Activated naive CD4-positive, alpha-beta T cell treated with anti-CD3 and anti-CD28 coated beads, Interleukin-2, amount 50 U/mL, for 16 hours (primary cell): ENCODE measurements at places on chromosomes 3 and 15.

DNA sequence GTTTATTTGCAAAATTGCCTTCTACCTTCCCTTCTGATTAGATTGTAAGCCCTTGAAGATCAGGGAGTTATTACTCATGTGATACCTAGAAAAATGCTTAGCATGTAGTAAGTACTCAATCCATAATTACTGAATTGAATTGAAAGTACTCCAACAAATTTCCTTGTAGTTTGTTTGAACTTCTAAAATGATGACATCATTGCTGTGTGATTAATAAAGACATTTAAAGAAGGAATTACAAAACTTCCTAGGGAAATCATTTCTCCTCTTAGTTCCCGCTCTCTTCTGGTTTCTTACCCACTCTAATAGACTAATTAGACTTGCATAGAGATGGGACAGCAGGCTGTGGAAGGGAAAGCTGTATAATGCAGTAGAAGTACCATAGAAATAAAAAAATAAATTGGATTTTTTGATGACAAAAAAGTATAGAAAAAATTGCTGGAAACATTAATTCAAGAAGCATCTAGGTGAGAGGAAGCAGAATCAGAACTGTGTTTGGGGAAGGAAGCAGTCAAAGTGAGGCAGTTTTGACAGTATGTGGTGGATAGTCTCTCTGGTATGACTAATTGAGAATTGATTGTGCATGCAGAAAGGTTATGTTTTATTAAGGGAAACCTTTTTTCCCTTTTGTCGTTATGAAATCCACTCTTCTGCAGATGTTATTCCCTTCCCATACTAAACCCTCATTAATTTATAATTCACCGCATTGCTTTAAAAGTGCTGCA is 93.0 kb downstream of the ALCAM start:
- DNase-seq = no peak

DNA sequence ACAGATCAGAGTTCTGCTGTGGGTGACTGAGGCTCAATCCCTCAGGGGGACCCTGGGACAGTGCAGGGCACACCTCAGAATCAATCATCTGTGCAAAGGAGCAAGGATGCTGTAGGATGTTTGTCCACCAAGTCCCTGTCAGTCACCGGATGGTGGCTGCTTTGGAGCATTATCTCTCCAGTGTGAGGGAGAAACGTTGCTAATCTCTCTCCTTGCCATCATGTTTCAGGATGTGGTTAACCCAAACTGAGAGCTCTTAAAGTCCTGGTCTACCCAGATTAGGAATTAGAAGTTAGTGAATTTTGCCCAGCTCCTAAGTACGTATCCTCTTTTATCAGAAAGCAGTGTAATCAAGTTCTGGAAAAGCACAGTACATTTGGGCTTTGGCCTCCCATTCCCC is 26.2 kb upstream of the LRRC3B start:
- DNase-seq = no peak

GRCh38 chr15:40949756-40950207 is 3.5 kb upstream of the CHAC1 start:
- no peak for DNase-seq

DNA sequence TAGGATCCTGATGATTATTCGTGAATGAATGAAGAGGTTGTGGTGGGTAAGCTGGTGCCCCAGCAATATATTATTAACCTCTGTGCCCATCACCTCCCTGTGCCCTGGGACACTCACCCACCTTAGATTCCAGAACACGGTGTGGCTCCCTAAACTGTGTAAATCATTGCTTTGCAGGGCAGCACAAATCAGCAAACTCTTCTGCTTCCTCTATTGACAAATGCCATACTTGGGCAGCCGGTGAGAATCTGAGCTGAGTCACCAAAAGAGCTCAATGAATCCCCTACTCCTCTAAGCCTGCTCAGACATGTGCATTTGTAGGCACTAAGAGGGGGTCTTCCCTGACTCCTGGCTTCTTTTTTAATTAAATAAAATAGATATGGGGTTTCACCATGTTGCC is 15.7 kb downstream of the UQCC5 start:
- DNase-seq = no peak

- no peak for DNase-seq
Observed at GRCh38 chr15:69457304-69458280, 5.0 kb downstream of the RPLP1 start.

DNA sequence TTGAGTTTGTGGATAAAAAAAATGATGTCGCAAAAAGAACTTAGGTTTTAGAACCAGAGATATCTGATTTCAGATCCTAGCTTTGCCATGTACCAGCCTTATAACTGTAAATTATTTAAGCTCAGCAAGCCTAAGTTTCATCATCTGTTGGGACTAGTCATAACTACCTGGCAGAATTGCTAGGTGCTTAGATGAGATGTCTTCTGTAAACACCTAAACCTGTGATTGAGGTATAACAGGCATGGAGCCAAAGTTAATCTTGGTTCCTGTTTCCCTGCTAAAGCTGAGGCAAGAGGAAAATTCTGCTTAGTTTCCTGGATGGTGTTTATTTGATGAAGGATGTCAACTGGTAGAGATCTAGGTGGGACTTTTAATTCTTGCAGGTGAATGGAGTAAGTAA is 331.3 kb upstream of the RBMS3 start:
- DNase-seq = no peak

DNA sequence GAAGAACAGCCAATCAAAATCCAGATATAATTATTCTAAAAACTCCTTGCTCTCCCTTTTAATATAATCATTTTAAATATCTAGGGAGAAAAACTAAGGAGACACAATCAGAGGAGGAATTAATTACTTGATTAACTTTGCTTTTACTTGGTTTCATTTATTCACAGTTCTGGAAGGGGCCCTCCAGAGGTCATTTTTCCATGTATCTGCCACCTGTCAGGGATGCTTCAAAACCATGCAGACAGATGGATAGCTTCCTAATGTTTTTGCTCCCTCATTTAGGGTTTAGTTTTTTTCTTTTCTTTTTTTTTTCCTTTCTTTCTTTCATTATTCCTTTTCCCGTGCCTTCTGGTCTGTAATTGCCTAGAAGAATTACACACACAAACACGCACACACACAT is 438.1 kb upstream of the ARPP21 start:
- DNase-seq = no peak

DNA sequence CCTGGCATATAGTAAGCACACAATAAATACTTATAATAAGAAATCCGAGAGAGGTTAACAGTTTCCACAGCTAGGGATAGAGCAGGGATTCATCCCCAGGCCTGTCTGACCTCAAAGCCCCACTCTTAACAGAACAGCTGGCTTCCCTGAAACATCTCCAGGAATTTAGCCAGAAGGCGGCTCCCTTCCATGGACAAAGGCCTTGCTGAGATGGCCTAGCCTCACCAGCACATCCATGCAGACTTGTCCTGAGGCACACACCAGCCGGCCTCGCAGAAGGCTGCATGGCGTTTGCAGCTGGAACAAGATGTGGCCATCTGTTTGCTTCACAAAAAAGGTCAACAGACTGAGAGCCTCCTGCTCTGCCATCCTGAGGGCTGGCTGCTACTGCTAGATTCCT is 245.4 kb downstream of the SLCO3A1 start:
- no peak for DNase-seq

DNA sequence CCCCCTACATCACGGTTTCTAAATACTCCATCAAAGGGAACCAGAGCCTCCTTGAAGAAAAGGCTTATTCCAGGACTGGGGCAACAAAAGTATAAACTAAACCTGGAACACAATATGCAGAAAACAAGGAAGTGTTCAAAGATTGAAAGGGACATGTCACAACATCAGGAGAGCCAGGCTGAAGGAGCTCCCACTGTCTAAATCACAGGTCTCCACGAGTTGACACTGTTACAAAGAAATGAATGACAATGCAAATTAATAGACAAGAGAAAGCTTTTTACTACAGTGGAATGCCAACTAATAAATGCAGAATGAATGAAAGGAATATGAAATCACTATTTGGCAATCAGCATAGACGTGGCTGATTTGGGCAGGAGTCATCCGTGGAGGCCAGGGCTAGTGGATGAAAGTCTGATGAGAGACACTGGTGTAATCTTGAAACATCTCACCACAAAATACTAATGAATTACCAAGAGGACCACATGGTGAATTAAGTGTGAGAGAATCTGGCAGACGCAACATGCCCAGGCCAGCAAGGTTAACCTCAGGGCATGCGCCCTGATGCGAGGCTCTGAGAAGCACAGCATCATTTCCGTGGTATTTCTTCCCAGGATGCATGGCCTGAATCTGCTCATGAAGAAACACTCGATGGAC is 123.8 kb upstream of the TJP1 start:
- DNase-seq = no peak

- DNase-seq = no peak
Observed at GRCh38 chr3:124760601-124761000, 30.3 kb downstream of the UMPS start.

DNA sequence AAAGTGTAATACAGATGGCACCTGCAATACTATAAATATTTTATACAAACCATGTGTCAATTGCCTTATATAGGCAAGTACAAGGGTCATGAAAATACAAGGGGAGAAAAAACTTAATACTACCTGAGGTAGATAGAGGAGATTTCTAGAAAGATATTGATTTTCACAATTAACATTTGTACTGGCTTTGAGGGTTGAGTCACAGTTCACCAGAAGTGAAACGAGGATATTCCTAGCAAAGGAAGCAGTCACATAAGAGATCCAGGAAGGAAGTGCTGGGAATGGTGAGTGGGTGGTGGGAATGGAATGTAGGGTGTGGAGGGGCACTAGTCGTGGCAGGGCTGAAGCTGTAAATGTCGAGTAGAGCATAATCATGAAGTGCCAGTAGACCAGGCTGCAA is 108.7 kb downstream of the P2RY1 start:
- DNase-seq = no peak

- DNase-seq = no peak
Observed at GRCh38 chr3:95474338-95474737, 1340.1 kb upstream of the EPHA6 start.

DNA sequence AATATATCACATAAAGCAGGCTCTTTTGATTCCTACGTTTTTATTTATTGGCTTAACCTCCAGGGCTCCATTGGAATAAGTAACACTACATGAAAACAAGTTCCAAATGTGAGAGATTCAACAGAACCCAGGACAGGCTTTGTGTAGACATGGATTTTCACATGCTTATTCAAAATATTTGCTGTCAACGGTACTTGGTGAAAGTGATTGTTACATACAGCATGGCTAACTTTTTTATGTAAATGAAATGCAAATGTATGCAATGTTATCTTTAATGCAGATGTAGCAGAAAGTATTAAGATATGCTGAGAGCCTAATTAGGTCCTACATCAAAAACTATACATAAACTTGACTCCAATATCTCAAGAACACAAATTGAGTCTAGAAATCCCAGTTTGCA is 212.0 kb downstream of the RORA start:
- DNase-seq = no peak

- DNase-seq = no peak
Observed at GRCh38 chr3:170689296-170689829, 103.5 kb upstream of the SLC7A14 start.

- no peak for DNase-seq
Observed at GRCh38 chr15:81061490-81062253, 60.9 kb downstream of the TLNRD1 start.

DNA sequence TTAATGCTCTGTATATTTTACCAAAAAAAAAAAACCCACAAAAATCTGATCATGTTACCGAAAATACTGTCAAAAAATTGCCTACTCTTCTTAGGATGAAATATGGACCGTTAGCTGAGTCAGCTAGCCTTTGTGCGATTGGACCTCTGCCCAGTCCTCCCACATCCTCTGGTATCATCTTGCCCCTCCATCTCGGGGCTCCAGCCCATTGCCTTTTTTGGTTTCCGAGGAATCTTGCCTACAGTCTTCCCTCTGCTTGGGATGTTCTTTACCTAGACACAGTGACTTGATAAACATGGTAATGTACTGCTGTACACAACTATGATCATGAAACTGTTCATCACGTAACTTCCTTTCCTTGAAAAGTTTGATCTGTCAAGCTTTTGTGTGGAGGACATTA is 371.4 kb downstream of the SV2B start:
- no peak for DNase-seq

- peak; percentile 53 for DNase-seq
Observed at GRCh38 chr3:197456261-197457091, 99.3 kb downstream of the BDH1 start.

DNA sequence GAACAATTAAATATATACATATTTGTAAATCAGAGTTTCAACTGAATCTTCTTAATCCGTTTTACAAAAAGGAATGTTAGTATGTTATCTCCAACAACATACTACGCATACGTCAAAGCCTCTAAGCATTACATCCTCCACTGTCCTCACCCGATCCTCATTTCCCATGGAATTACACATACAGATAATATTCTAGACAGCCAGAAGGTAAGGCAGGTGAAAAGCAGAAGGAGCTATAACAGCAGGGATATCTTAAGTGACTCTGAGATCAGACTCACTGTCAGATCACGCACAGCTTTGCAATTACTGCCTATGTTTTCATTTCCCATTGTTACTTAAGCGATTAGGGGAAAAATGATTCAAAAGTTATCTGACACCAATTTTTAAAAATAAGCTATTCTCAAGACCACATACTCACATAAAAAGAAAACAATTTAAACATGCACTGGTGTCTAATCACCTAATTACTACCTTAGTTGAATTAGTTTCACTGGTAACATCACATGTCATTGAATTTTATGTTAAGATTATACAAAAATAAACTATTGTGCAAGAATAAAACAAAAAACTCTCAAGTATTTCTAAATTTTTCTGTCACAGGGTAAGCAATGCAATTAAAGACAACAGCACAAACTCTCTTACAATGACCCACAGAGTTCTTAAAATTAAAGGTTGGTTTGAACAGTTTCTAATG is 92.8 kb downstream of the TBL1XR1 start:
- no peak for DNase-seq

DNA sequence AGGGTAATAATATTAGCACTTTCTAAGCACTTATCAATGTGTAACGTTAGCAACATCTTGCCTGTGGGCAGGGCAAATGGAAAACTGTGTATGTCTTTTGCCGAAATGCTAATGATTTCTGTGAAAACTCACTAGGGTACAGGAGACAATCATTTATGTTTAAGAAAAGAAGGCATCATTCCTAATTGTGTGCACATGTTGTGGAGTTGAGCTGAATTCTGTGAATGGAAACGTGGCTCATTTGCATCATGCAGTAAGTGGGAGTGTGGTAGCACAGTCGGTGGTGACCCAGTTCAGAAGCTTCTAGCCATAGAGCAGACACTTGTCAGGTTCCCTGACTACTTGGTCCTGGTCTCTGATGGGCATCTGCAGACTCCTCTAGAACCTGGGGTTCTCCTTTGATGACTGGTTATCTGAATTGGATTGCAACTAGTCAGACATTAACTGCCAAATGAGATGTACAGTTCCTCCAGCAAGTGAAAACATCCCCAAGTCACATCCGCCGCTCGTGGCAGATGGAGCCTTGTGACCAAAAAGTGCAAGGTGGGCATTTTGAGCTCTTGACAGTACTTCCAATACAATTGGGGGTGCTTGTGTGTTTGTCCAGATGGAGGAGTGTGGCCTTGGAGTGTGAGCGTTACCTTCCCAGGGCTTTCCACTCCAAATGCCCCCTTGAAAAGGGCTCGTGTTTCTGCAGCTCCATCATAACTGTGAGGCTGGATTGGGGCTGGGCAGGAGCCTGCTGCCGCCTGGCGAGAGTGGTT is 21.5 kb downstream of the MRPS25 start:
- no peak for DNase-seq

GRCh38 chr15:101600035-101600434 is 52.1 kb downstream of the TM2D3 start:
- DNase-seq = no peak
